Retina (tissue), 1 donor: ENCODE measurements at places on chromosomes 4 and X.

DNA sequence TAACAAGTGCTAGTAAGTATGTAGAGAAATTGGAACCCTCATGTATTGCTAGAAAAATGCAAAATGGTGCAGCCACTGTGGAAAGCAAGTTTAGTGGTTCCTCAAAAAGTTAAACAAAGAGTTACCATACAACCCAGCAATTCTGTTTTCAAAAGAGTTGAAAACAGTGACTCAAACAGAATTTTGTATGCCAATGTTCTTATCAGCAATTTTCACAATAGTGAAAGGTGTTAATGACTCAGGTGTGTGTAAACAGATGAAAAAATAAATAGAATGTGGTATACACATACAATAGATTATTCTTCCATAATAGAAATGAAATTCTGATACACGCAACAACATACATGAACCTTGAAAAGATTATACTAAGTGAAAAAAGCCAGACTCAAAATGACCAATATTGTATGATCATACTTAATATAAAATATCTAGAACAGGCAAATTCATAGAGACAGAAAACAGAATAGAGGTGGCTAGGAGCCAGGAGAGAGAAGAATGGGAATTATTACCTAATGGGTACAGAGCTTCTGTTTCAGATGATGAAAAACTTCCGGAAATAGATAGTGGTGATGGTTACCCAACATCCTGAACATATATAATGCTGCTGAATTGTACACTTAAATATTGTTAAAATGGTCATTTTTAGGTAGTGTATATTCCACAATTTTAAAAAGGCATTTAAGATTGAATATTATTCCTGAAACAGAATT, 51.6 kb downstream of the WDFY3 start:
- no peak for DNase-seq

- DNase-seq: no peak
Measured at GRCh38 chr4:19010761-19011160, 989.2 kb upstream of the LCORL start.

DNA sequence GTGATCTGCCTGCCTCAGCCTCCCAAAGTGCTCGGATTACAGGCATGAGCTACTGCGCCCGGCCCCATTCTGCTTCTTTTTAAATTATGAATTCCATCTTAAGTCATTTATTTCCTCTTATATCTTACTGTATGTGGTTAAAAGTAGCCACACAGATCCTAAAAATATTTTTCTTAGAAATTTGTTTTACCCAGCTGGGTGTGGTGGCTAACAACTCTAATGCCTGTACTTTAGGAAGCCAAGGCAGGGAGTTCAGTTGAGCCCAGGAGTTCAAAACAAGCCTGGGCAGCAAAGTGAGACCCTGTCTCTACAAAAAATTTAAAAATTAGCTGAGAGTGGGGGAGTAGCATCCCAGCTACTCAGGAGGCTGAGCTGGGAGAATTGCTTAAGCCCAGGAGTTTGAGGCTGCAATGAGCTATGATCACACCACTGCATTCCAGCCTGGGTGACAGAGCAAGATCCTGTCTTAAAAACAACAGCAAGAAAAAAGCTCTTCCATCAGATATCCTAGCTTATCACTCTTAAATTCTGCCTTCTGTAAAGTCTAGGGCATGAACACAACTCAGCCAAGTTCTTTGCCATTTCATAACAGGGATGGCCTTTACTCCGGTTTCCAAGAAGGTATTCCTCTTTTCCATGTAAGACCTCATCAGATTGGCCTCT, 15.1 kb upstream of the AFF1 start:
- DNase-seq: no peak

DNA sequence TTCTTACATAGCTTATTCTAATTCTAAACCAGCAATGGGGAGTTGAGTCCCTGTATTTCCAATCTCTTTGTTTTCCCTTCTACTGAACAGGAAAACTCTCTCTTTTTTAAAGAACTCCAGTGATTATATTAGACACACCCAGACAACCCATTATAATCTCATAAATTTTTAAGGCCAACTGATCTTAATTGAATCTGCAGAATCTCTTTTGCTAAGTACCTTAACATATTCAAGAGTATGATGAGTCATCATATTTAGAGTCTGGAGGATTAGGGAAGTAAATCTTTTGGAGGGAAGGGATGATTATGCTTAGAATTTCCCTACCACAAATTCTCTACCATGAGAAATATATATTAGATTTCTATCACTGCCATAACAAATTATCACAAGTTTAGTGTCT, 705.1 kb downstream of the CENPC start:
- DNase-seq: no peak

- DNase-seq: no peak
Measured at GRCh38 chr4:101252721-101253120, 94.6 kb downstream of the PPP3CA start.

- DNase-seq: no peak
Measured at GRCh38 chr4:148563684-148564083, 121.5 kb upstream of the NR3C2 start.
